ENCODE measurements at places on chromosomes 12 and 14.

DNA sequence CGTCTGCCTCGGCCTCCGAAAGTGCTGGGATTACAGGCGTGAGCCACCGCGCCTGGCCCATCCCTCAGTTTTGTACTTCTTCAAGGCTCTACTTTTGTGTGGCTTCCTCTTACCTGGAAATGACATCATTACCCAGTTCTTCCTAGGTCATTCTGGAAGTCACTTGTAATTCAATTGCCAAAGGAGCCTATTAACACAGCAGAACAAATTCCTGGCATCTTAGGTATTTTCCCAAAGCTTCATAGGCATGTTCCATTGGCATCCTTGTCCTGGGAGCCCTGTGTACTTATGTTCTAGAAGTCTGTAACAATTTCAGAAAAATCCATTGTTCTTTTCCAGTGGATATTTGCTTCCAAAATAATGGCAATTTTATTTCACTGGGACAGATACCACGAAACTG is 60.6 kb downstream of the DAAM1 start:
- DNase-seq, result no peak

DNA sequence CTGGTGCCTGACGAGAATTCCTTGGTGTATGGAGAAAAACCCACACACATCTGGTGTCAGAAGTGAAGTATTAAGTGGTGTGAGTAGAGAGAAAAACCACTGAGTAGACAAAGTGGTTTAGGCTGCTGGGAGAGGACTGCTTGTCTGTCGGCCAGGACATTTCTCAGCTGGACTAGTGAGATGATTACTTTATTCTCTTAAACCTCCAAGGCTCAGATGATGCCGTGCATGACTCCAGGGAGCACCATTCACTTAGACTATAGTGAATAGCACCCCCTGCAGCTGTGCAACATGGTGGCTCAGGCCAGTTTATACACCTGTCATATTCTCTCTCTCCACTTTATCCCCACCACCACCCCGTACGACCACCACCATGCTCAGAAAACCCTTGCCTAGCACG is 28.5 kb upstream of the NFYB start:
- DNase-seq, result no peak

DNA sequence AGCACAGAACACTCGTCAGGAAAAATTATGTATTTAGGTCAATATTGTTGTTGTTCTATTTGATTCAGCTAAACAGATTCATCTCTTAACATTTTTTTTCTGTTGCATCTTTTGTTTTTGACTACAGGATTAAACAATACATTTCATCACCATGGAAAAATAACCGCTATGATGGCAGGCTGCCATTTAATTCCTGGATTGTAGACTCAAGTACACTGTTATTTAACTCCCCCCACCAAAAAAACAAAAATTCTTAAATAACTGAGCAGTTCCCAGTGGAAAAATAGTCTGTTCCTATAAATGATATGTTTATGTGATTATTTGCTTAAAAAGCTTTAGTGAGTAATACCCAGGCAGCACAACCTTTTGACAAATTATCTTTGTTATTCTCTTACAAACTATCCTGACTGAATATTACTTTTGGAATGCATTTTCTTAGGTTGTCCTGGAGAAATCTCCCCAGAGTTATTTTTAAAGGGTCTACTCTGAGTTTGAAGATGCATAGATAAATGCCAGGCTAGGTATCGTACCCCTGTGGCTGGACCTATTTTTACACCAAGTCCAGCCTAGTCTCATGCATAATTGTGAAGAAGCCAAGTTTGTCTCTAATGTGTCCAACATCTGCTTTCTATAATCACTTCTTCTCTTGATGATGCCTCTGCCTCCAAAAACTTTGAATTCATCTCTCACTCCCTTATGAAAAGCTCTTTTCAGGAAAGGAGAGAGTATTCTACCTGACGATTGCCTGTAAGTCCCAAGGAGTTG is 3.7 kb downstream of the KERA start:
- no peak for DNase-seq

- no peak for DNase-seq
Measured at GRCh38 chr12:114687802-114688201, 3.8 kb upstream of the TBX3 start.

GRCh38 chr12:1580526-1580925 is 13.9 kb downstream of the FBXL14 start:
- no peak for DNase-seq

- no peak for DNase-seq
Measured at GRCh38 chr12:1931642-1932041, 13.2 kb upstream of the CACNA2D4 start.

DNA sequence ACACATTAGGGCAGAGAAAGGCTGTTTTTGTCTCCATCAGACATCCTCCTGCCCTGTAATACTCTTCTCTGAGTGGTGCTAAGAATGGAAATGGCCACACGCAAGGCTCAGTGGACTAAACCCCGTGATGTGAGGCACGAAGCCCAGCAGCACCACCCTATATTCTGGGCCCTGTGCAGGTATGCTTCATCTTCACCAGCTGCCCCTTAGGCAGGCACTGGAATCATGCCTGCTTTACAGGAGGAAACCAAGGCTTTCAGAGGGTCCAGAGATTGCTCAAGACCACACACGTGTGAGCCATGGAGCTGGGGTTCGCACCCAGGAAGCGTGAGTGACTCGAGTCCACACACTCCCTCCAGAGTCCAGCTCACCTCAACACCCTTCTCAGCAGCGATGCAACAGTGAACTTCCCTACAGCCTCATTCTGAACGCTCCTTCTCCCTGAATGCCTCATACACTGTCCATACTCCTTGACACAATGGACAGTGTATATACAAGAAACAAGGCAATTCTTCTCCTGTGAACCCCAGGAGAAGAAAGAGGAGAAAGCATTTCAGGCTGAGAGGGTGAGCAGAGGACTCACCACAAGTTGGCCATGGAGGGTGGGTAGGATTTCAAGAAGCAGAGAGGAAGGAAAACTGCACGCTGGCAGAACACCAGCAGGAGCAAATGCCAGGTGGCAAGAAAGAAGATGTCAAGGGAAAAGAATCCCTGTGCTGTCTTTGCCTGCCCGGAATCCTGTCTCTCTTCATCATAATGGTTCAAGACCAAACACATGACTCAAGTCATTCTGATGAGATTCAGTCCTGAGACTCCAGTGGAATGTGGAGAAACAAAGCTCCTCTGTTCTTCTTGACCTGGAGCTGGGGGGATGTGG is 39.1 kb downstream of the NT5DC3 start:
- no peak for DNase-seq
